ENCODE measurements at places on chromosomes 7 and 10.

GRCh38 chr7:33941418-33941817, 36.1 kb downstream of the BMPER start:
- no peak for DNase-seq

DNA sequence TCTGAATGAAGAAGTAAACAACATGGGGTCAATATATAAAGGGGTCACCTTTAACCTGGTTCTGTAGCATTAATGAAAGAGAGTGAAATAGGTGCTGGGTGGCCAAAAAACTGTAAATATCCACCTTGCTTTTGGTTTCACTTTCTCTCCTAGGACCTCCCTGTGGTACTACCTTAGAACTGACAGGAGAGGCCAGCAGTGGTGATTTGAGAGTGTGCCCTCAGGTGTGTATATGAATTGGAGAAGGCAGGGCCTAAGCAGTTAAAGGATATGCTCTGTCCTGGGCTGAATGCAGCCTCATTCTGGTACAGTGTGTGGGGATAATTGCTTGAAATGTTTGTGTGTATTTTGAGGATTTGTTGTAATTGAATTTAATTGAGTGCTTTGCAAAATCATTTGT, 62.0 kb downstream of the BBS9 start:
- peak; percentile 22 for DNase-seq

- DNase-seq: no peak
These were observed 157.5 kb downstream of the BMPER start for GRCh38 chr7:34062826-34063225.

DNA sequence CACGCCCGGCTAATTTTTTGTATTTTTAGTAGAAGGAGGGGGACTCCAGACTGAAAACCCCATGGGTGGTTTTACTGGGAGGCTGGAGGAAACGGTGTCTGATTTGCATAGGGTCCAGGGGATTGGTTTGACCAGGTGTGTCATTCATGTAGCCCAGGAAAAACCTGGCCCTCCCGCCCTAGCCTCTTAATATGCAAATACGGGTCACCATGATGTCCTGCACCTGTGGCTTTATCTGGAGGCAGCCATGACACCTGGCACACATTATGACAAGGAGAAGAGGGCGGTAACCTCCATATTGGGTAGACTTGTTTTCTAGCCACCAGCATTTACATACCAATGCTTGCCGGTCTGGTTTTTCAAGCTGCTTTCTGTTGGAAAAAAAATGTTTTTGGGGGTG, 68.0 kb downstream of the TRIL start:
- no peak for DNase-seq

DNA sequence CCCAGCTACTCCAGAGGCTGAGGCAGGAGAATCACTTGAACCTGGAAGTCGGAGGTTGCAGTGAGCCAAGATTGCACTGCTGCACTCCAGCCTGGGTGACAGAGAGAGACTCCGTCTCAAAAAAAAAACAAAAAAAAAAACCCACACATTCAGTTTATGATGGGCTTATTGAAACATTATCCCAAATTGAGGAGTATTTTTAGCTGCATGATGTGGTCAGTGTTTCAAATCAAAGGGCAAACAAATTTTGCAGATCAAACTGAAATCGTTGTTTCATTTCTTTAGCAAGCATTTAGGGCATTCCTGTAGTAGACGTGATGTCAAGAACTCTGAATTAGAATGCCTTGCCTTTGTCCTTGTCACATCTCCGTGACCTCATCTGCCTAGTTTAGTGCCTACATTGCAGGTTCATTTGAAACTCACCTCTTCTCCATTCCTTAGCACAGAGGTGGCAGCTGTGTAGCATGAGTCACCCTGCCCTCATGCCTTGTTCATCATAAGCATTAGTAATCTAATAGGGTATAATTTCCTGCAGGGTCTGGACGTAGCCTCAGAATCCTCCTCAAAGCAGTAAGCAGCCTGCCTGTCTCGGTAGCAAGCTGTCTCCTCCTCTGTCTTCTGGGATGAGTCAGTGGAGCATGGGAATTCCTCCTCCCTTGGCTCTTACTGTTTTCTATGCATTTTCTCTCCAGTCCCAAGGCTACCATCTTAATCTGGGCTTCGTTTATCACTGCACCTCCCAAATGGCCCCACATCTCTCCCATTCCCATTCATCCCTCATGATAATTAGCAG, 73.8 kb downstream of the CUL1 start:
- peak; percentile 66 for DNase-seq

DNA sequence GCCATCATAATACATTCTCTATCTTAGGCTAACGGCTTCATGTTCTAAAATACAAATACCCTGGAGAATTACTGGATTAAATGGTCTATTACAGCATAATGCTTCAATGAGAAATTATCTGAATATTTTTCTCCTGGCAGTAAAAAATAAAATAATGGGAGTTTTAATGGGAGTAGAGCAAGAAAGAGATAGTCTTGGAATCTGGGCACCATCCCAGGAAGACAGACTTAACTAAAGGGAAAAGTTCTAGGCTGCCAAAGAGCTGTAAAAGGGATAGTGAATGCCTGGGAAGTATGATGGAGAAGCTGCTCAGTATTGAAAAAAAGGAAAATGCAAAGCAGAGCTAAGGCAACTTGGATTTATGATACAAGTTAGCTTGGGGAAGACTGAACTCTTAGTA, 12.1 kb upstream of the SYPL1 start:
- no peak for DNase-seq

DNA sequence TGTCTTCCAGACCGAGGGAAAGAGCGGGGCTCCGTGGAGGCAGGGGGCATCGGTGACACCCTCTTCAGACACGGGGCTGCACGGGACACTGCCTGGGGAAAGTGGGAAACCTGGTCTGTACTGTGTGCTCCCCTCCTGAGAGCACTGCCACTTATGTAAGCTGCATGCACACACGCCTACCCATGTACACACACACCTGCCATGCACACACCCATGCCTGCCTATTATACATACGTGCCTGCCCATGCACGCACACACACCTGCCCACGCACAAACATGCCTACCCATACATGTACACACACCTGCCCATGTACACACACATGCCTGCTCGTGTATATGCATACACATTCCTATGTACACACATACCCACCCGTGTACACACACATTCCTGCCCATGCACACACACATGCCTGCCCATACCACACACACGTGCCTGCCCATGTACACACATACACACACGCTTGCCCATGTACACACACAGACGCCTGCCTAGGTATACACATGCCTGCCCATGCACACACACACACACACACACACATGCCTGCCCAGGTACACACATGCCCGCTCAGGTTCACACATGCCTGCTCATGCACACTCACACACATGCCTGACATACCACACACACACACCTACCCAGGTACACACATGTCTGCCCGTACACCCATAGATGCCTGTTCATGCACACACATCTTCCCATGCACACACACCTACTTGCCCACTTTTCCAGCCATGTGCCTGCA, 35.5 kb upstream of the CALN1 start:
- no peak for DNase-seq

DNA sequence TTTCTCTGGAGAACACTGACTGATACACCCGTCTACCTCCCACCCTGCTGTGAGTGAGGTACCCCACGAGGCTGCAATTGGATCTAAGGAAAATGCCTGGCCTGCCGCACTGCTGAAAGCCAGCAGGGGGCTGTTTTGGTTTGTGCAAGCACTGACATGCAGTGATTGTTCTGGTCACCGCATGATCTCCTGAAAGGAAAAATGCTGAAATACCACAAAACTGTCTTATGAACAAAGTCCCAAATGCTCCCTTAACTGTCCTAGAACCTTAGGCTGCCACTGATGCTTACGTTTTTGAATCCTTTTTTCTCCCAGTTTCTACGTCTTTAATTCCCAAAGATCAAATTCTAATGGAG, 132.7 kb downstream of the JCAD start:
- no peak for DNase-seq
